ENCODE measurements at places on chromosomes 2 and 18. TPM values are rescaled to one million over a fixed set of nuclear protein-coding genes. Genes with fewer than 3 reads are reported as not detected.

- H3K27ac ChIP-seq: no peak overlapping the region
- H3K4me1 ChIP-seq: peaks cover 8% of the 10 kb centered on the region
- DNase-seq: no peak
- H3K27me3 ChIP-seq: no peaks in the 10 kb centered on the region
Measured at GRCh38 chr18:49076654-49077166, 125.9 kb upstream of the SMAD7 start.

DNA sequence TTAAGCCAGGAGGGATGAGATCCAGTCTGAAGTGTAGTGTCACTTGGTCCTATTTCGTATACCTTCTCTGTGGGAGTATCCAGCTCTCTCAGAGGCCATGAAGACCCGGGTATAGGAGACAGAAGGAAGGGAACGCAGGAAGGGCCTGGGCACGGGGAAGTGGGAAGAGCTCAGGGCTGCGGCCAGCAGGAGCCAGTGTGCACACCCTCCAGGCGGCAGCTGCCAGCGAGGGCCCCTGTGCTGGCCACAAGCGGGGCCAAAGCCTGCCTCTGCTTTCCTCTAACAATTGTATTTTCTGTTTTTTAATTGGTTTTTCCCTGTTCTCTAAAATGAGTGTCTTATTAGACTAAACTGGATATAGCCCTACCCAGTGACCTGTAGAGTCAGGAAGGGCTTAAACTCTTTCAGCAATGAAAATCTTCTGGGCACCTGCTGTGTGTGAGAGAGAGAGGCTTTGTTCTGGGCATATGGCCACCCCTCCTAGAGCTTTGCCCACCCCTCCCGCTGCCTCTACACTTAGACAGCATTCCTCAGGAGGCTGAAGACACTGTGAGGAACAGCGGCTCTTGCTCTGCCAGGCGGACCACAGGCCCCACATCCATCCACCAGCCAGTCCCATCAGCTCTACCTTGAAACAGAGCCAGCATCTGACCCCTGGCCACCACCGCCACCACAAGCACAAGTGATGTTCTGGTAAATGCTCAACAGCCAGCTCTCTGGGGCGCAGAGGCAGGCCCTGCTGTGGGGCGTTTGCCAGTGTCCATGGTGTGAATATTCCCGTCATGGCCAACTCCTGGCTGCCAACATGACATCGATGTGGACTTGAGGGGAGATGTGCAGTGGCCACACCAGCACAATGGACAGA is 9.5 kb downstream of the GPR17 start:
- H3K4me1 ChIP-seq: no peaks in the 10 kb centered on the region
- no peaks in the 10 kb centered on the region for H3K36me3 ChIP-seq
- H3K27me3 ChIP-seq: peaks cover 2% of the 10 kb centered on the region

- DNase-seq: no peak
- H3K27ac ChIP-seq: no peak overlapping the region
Measured at GRCh38 chr2:54099829-54100585, 15.4 kb upstream of the ACYP2 start.

DNA sequence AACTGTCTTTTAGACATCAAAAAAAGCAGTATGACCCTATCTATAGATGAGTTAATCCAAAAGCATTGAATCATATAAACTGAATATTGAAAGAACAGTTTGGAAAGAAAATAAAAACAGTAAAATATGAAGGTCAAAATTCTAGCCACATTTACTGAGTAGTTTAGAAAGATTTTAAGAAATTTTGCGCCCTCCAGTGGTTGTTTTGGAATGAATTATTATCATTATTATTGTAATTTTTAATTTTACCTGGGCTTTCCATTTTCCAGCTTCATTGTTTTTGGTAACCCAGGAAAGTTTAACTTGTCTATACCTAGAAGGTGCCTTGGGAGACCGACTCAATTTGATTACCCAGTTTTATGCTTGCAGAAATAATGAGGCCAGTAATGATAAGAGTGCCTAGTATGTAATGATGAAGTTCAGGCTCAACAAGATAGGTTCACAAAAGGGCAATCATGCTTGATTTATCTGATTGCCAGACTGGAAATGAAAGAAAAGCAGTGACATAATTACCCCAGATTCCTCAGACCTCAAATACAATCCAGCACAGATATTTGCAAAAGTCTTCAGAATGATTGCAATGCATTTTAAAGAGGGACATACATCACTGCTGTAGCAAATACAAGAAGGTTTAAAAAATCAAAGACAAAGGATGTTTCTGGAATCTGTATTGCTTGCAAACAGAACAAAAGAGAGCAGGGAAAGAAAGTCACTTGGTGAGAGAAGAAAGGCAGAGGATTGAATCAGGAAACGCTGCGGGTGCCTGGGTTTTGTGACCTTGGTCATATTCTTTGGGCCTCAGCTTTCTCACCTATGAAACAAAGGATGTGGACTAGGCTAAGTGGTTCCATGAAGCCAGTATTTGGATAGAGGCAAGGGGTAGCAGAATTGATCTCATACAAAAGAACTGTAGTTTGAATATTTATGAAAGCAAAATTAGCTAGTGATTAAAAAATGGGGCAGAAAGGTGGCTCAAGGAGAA is 153.8 kb downstream of the MAP2 start:
- H3K27ac ChIP-seq: no peak overlapping the region
- no peak for DNase-seq

DNA sequence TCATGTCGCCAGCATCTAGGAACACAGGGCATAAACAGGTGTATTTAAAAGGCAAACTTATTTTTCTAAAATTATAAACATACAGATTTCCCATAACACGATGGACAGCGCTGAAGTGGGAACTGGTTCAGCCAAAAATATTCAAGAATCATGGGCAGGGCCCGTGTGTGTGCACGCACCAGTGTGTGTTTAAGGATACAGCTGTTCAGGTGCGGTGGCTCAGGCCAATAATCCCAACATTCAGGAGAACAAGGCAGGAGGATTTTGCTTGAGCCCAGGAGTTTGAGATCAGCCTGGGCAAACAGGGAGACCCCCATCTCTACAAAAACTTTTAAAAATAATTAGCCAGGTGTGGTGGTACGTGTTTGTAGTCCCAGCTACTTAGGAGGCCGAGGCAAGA is 288.6 kb upstream of the HDAC4 start:
- no peak overlapping the region for H3K4me3 ChIP-seq
- H3K27me3 ChIP-seq: peaks cover 8% of the 10 kb centered on the region
- no peaks in the 10 kb centered on the region for H3K4me1 ChIP-seq
- no peaks in the 10 kb centered on the region for H3K36me3 ChIP-seq
- no peak for DNase-seq

GRCh38 chr18:79922971-79923411 is 28.5 kb downstream of the SLC66A2 start:
- no peak for DNase-seq
- H3K27me3 ChIP-seq: no peaks in the 10 kb centered on the region
- no peak overlapping the region for H3K4me3 ChIP-seq
- H3K36me3 ChIP-seq: peaks cover 24% of the 10 kb centered on the region
- no peaks in the 10 kb centered on the region for H3K4me1 ChIP-seq

GRCh38 chr18:45664824-45665763 is 49.8 kb downstream of the SLC14A2 start:
- H3K36me3 ChIP-seq: no peaks in the 10 kb centered on the region
- no peaks in the 10 kb centered on the region for H3K27me3 ChIP-seq
- H3K27ac ChIP-seq: peak overlapping the region; percentile 53
- DNase-seq: peak; percentile 76

DNA sequence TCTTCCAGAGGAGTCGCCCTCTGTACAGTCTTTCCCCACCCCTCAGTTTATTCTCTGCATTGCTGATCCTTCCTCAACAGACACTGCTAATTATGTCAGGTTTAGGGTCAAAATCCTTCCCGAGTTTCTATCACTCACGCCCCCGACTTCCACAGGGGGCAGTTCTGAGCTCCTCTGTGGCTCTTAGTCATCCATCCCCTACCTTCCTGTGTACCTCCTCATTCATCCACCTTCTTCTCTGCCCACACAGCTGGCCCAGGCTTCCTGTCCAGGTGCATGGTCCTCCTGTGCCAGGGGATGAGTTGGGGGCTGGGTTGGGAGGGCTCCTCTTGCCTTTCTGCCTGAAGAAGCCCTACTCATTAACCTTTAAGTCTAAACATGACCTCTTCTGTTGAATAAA is 202.9 kb downstream of the ARL4C start:
- DNase-seq: peak; percentile 45
- H3K27ac ChIP-seq: peak overlapping the region; percentile 94
- H3K4me3 ChIP-seq: peak overlapping the region; percentile 3
- H3K36me3 ChIP-seq: peaks cover 3% of the 10 kb centered on the region

DNA sequence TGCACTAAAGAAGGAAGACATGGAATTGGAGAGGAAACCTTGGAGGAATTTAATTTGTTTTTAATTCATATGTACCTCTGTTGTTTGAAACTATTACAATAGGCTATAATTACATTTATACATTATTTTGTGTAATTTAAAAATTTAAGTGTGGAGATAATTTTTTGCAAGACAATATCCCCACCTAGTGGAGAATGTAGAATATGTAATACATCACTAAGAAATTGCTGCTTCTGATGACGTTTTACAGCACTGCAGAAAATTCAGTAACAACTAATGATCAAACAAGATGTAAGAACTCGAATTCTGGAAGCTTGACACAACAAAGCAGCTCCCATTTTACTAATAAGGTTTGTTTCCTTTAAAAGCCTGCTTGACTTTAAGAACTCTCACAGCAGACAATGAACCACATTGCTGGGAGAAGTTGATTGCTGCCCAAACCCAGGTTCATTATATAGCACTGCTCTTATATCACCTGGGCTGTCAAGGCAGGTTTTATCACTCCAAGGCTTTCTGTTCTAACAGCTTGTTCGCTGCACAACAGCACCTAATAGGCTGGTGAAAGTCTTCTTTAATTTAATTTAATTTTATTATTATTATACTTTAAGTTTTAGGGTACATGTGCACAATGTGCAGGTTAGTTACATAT is 53.4 kb downstream of the THADA start:
- no peaks in the 10 kb centered on the region for H3K27me3 ChIP-seq
- H3K4me1 ChIP-seq: peaks cover 15% of the 10 kb centered on the region
- no peak overlapping the region for H3K27ac ChIP-seq
- no peak overlapping the region for H3K4me3 ChIP-seq
- H3K36me3 ChIP-seq: peaks cover 11% of the 10 kb centered on the region

DNA sequence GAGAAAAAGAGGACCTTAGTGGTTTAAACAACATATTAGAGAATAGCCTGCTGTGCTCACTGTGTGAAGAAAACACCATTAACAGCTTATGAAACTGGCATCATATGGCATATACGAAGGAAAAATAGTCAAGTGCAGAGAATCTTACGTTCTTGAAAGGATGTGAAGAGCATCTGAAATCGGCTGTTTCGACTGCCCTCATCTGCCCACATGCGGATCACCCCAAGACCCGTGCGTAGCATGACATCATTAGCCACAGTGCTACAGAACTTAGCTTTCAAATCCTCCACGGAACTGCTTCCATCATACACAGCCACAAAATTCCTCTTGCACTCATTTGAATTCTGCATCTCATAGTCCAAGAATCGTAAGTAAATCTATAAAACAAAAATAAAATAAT is 84.3 kb downstream of the NETO1 start:
- no peaks in the 10 kb centered on the region for H3K27me3 ChIP-seq
- no peak overlapping the region for H3K27ac ChIP-seq
- no peaks in the 10 kb centered on the region for H3K4me1 ChIP-seq

- H3K4me3 ChIP-seq: no peak overlapping the region
- no peak overlapping the region for H3K27ac ChIP-seq
- peaks cover 72% of the 10 kb centered on the region for H3K4me1 ChIP-seq
- DNase-seq: no peak
- H3K27me3 ChIP-seq: peaks cover 9% of the 10 kb centered on the region
- no peaks in the 10 kb centered on the region for H3K36me3 ChIP-seq
Measured at GRCh38 chr2:239300242-239300641, 100.6 kb downstream of the HDAC4 start.

- H3K4me3 ChIP-seq: no peak overlapping the region
- H3K27me3 ChIP-seq: peaks cover 2% of the 10 kb centered on the region
- peaks cover 2% of the 10 kb centered on the region for H3K36me3 ChIP-seq
- no peak overlapping the region for H3K27ac ChIP-seq
- no peaks in the 10 kb centered on the region for H3K4me1 ChIP-seq
Measured at GRCh38 chr2:207038299-207038698, 99.0 kb downstream of the CPO start.

- no peak overlapping the region for H3K4me3 ChIP-seq
- no peak for DNase-seq
- H3K27me3 ChIP-seq: peaks cover 2% of the 10 kb centered on the region
- H3K36me3 ChIP-seq: no peaks in the 10 kb centered on the region
- no peak overlapping the region for H3K27ac ChIP-seq
Measured at GRCh38 chr2:143877056-143877455, 642.9 kb downstream of the ZEB2 start.

DNA sequence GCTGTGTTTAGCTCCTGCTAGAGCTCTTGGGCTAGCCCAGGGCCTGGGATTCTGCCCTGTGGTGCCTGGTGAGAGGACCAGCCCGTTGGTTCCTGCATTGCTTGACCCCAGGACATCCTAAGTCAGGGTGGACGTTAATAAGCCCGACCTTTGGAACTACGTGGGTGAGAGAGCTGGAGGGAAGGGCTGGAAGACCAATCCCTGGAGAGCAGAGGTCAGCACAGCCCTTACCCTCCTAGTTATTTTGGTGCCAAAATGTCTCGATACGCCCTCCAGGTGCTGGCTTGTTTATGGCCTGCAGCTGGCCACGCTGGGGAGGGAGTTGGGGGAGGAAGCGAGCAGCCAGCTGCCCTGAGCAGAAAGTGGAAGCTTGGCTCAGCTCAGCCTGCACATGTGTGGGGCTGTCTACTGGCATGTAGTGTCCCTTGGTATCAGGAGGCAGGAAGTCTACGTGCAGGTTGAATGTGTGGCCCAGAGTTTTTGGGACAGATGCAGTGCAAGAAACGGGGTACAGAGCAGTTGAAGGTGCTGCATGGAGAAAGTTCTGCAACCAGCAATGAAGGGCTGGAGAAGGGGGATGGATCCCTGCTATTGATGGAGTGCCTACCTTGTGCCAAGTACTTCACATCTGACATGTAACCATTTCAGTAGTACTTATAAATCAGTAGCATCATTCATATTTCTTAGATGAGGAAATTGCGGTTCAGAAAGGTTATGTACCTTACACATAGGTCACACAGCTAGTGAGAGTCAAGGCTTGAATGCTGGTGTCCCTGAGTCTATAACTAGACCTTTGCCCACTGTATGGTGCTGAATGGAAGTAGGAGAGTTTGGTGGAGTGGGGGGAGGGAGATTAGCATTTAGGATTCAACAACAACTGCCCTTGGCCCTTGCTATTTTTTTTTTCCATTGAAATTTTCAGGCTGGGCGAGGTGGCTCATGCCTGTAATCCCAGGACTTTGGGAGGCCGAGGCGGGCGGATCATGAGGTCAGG is 5.0 kb upstream of the DGKD start:
- no peaks in the 10 kb centered on the region for H3K27me3 ChIP-seq
- H3K36me3 ChIP-seq: no peaks in the 10 kb centered on the region
- peaks cover 29% of the 10 kb centered on the region for H3K4me1 ChIP-seq
- DNase-seq: no peak
- no peak overlapping the region for H3K4me3 ChIP-seq
- no peak overlapping the region for H3K27ac ChIP-seq

The COLEC12 gene
- not detected for total RNA-seq

The CXCR1 gene
- not detected for total RNA-seq

The NXPH2 gene
- total RNA-seq: not detected

The CRYGD gene
- total RNA-seq: not detected

The IL37 gene
- total RNA-seq: not detected

The RNU2-63P gene
- 1.7 TPM for total RNA-seq

The CERKL gene
- total RNA-seq: 0.07 TPM

The SLC23A3 gene
- total RNA-seq: 1.2 TPM

Data from activated CD4-positive, alpha-beta T cell treated with anti-CD3 and anti-CD28 coated beads for 36 hours (primary cell).